Tibial nerve (tissue), 4 donors: ENCODE measurements at places on chromosomes 5 and 9. TPM values are rescaled to one million over a fixed set of nuclear protein-coding genes. Genes with fewer than 3 reads are reported as not detected.

The DMRT2 gene
- total RNA-seq: 3.1 TPM

DNA sequence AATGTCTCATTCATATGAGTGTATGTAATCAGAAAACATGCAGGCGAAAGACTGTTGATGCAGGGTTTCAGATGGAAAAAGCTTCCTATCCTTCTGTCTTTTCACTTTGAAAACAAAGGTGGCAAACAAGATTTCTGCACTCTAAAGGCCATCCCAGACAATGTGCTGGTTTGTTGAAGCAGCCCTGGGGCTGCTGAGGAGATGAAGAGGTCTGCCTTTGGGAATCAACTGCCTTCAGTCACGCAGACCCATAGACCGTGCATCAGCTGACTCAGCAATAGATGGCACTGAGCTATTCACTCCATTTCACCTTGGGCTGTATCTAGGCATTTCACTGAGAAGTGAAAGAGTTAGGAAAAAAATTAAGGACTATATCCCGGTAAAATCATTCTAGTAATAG lies 60.5 kb upstream of the C5orf46 start:
- no peak overlapping the region for H3K4me3 ChIP-seq
- H3K36me3 ChIP-seq: no peaks in the 10 kb centered on the region
- peaks cover 8% of the 10 kb centered on the region for H3K4me1 ChIP-seq
- no peak overlapping the region for H3K27ac ChIP-seq
- DNase-seq: no peak

- H3K27me3 ChIP-seq: no peaks in the 10 kb centered on the region
- no peak overlapping the region for H3K4me3 ChIP-seq
These were observed 312.3 kb downstream of the MED10 start for GRCh38 chr5:6066016-6066415.

GRCh38 chr5:158473016-158473635 lies 614.2 kb upstream of the CLINT1 start:
- H3K27me3 ChIP-seq: no peaks in the 10 kb centered on the region
- DNase-seq: no peak
- no peaks in the 10 kb centered on the region for H3K36me3 ChIP-seq
- no peaks in the 10 kb centered on the region for H3K4me1 ChIP-seq
- no peak overlapping the region for H3K27ac ChIP-seq

- no peaks in the 10 kb centered on the region for H3K36me3 ChIP-seq
- no peak overlapping the region for H3K27ac ChIP-seq
- no peak overlapping the region for H3K4me3 ChIP-seq
- H3K4me1 ChIP-seq: peaks cover 21% of the 10 kb centered on the region
These were observed 105.2 kb downstream of the RGS3 start for GRCh38 chr9:113568571-113569321.

DNA sequence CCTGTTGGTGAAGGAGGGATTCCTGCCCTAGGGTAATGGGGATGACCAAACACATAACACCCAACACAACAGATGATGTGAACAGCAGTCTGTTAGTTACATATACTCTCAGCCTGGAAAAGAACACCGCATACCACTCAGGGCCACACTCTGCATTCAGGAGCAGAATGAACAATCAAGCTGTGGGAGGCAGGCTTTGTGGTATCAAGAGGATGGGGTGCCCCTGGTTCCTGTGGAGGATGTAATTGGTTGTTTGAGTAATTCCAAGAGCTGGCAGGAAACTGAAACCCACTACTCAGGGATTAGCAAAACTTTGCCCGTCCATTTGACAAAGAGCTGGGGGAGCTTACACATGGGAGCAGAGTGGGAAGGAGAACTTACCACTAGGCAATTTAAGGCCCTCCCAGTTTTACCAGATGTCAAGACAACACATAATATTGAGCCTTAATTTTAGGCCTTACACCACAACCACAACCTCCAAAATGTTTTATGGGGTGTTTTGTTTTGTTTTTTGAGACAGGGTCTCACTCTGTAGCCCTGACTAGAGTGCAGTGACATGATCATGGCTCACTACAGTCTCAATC lies 15.6 kb upstream of the PRKAA1 start:
- no peak overlapping the region for H3K27ac ChIP-seq
- no peaks in the 10 kb centered on the region for H3K36me3 ChIP-seq
- no peak for DNase-seq
- H3K4me3 ChIP-seq: no peak overlapping the region
- no peaks in the 10 kb centered on the region for H3K27me3 ChIP-seq

DNA sequence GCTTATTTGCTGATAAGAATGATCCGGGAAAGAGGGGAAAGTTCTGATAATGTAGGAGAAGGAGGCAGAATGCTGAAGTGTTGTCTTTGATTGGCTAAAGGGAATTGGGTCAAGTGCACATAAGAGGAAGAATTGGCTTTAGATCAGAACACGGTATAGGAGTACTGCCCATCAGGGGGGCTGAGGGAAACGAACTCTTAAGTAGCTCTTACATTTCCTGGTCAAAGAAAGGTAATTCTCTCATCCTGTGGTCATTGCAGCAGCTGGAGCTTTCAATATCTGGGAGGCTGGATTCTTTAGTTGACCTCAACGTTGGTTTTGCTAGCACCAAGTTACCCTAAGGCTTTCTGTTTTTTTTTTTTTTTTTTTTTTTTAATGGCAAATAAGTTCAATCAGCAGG lies 178.7 kb upstream of the NR3C1 start:
- H3K4me1 ChIP-seq: no peaks in the 10 kb centered on the region
- H3K4me3 ChIP-seq: no peak overlapping the region
- no peak overlapping the region for H3K27ac ChIP-seq
- no peak for DNase-seq
- H3K27me3 ChIP-seq: no peaks in the 10 kb centered on the region

The SLC6A3 gene
- total RNA-seq: 0.90 TPM

The PCDHA2 gene
- total RNA-seq: not detected

The OBP2B gene
- total RNA-seq: not detected

DNA sequence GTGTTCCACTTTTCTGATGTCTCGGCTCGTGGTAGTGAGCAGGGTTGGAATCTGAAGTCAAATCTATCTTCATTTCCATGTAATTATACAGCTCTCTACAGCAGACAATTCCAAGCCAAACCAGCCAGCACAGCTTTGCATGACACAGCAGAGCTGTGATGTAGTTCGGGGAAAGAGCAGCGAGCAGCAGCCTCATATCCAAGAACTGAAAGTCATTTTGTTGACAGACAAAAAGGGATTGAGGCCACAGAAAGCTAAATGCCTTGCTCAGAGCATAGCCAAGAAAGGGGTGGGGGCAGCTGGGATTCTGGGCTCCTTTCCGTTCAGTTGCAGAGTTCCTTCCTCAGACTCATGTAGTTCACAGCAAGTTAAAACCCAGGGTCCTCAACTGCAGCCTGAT lies 32.1 kb downstream of the LCP2 start:
- DNase-seq: no peak
- no peaks in the 10 kb centered on the region for H3K4me1 ChIP-seq
